Stimulated activated CD4-positive, alpha-beta T cell treated with anti-CD3 and anti-CD28 coated beads, TNF-alpha, amount 100 ng/mL, for 4 hours (primary cell): ENCODE measurements at places on chromosomes 1 and 21.

- no peak for DNase-seq
These were observed 32.0 kb downstream of the SLC45A1 start for GRCh38 chr1:8349961-8350360.

DNA sequence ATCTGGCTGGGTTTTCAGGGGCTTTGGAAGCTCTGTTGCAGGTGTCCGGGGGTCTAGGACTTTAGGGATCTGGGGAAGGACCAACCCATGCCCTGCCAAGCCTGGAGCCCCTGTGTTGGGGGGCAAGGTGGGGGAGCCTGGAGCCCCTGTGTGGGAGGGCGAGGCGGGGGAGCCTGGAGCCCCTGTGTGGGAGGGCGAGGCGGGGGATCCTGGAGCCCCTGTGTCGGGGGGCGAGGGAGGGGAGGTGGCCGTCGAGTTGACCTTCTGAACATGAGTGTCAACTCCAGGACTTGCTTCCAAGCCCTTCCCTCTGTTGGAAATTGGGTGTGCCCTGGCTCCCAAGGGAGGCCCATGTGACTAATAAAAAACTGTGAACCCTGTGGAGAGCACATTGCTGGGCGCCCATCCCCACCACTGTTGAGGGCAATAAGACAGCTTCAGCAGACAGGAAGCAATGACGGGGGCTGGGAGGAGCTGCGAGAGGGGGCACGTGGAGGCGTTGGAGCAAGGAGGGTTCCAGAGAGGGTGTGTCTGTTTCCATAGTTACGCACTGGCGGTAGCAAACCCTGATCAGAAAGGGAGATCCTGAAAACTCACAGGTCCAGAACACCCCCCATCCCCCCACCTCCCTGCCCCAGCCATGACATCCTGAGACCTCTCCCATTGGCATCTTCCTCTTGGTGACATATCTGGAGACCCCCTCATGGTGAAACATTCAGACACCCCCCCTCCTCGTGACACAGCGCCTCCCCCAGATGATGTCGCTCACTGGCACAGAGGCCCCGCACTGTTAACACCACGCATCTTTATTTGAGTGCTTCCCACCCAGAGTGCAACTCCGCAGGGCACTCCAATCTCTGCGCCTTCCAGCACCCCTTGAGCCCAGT lies 8.4 kb downstream of the MYBPH start:
- no peak for DNase-seq

DNA sequence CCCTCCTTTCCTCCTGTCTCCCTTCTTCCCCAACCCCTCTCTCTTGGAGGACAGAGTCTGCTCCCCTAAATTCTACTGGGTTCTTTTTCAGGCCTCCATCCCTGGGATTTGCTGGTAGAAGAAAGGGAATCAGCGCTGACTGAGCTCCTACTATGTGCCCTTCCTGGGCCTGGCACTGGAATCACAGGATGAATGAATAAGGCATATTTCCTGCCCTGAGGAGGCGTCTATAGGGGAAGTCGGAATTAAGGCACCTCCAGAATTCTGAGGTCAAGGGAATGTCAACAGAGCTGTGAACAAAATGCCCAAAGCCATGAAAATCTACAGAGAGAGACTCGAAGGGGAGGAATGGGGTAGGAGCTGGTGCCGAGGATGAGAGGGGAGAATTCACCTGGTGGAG lies 17.4 kb upstream of the BTG2 start:
- DNase-seq: no peak

GRCh38 chr1:19240673-19241538 lies 10.4 kb downstream of the EMC1 start:
- DNase-seq: peak; percentile 41

- no peak for DNase-seq
These were observed 18.2 kb downstream of the SCCPDH start for GRCh38 chr1:246742396-246742795.

GRCh38 chr1:60831780-60832179 lies 250.6 kb upstream of the NFIA start:
- no peak for DNase-seq

- DNase-seq: no peak
These were observed 13.5 kb downstream of the VANGL1 start for GRCh38 chr1:115655306-115655663.

DNA sequence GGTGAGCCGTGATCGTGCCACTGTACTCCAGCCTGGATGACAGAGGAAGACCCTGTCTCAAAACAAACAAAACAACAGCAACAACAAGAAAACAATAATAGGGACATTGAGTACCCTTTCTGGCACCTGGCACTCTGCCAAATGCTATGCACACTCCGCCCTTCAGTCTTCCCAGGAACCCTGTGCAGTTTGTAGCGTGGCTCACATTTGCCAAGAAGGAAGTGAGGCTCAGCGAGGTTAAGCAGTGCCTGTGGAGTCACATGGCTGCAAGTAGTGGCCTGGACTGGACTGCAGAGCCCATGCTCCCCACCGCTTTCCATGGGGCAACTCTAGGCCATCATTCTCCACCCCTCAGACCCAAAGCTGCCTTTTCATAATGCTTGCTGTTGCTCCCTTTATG lies 5.3 kb upstream of the EVA1B start:
- no peak for DNase-seq

GRCh38 chr21:28770867-28771661 lies 221.6 kb downstream of the LTN1 start:
- no peak for DNase-seq

- no peak for DNase-seq
These were observed 52.8 kb downstream of the SPSB1 start for GRCh38 chr1:9345471-9345870.

GRCh38 chr1:229105822-229106525 lies 164.9 kb upstream of the RAB4A start:
- no peak for DNase-seq

DNA sequence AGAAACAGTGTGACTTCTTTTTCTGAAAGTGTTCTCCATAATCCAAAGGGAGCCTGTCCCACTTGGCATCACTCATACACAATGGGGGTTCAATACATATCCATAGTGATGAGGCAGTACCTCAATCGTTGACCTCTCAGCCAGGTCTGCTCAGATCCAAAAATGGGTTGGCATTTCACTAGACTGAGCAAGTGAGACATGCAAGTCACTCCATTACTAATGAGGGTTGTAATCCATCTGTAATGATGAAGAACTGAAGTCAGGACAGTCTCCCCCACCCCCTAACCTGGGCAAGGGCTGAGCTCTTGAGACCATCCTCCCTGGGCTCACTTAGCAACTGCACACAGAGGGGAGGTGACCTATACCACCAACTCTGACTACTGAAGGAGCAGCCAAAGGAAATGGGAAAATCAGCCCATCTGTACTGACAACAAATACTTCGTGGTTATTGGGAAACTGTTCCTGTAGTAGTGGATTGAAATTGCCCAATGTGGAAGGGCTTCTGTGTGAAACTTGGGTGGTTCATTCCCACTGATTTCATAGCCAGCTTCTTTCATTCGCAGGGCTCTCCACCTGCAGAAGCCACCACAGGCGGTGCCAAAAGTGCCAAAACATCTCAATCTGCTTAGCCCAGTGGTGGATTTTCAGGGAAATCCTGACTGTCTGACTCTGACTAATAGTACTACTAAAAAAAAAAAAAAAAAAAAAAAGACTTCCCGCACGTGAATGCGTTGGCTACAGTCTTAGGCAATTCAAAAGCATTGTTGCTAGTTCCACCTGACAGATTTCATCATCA lies 5.0 kb downstream of the NGF start:
- no peak for DNase-seq

- DNase-seq: no peak
These were observed 56.4 kb upstream of the SAMSN1 start for GRCh38 chr21:14602382-14602958.

DNA sequence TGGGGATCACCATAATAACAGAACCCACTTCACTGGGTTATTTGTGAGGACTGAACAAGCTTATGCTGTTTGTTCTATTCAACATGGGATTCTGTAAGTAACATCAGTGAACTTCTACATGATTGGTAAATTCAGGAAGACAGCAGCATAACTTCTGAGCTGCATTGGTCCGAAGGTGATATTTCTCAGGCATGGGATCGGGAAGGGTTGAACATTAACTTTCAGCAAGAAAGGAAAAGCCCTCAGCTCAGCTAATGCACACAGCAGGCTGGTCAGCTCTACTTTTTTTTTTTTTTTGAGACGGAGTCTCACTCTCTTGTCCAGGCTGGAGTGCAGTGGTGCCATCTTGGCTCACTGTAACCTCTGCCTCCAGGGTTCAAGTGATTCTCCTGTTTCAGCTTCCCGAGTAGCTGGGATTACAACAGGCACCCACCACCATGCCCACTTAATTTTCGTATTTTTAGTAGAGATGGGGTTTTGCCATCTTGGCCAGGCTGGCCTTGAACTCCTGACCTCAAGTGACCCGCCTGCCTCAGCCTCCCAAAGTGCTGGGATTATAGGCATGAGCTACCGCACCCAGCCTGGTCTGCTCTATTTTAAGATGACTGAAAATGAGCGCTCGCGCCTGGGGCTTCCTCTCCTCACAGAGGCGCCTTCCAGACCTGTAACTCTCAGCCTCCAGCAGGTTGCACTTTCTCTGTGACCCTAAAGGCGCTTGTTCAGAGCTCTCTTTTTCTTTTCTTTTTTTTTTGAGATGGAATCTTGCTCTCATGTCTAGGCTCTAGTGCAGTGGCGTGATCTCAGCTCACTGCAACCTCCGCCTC lies 42.2 kb downstream of the ECE1 start:
- no peak for DNase-seq

DNA sequence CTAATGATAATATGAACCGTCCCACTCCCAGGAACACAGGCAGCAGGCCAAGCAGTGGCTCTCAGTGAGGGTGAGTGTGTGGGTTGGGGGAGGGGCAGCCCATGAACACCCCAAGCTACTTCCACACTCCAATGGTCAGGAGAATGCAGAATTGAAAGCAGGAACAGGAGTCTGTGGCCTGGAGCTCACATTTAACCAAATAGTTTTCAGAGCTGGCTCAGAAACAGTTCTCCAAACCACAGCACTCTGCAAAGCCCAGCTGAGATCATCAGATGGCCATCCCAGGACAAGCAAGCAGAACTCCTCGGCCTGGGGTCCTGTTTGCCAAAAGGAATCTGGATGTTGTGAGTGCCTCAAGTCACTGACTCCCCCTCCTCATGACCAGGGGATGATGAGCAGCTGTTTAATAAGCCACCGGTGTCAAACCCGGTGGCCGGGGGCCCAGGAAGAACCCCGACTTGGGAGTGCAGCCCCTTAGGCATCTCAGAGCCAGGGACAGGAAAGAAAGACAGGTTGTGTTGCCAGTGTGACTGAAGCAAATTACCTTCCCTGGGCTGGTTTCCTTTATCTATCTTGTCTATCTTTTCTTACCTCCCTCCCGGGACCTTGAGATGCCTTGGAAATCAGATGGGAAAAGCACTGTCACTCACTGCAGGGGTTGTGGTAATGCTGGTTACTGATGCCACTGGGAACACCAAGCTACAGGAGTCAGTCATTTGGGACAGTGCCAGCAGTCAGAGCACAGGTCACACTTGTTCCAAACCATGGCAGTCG lies 20.4 kb downstream of the DEGS1 start:
- no peak for DNase-seq

GRCh38 chr1:74587888-74588287 lies 75.5 kb upstream of the LRRC53 start:
- DNase-seq: no peak

DNA sequence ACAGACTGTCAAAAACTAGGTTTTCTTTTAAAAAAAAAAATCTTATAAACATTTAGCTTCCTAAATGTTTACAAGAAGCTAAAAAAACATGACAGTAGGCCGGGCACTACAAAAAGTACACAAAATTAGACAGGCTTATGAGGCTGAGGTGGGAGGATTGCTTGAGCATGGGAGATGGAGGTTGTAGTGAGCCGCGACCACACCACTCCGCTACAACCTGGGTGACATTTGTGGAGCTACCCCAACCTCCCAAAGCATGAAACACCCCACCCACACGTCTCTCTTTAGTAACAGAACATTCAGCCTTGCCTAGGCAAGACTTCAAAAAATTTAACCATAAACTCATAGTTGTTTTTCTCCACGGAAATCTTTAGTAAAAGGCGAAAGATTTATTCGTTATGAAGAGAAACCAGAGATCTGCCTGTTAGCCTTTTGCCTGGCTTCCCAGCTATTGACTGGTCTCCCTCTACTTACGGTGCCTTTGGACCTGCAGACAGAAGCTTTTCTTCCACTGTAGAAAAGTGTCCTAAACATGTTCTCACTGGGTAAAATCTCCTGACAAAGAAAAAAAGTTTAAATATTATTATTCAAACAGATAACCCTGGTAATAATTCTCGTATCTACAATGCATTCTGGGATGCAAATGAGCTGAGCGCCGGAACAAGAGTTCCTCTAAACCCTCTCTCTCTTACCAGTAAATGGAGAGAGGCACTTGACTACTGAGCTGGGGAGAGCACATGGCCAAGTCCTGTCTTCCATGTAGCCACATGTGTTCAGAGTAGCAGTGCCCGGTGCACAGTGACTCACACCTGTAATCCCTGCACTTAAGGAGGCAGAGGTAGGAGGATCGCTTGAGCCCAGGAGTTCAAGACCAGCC lies 9.2 kb downstream of the RNU5D-1 start:
- peak; percentile 52 for DNase-seq

DNA sequence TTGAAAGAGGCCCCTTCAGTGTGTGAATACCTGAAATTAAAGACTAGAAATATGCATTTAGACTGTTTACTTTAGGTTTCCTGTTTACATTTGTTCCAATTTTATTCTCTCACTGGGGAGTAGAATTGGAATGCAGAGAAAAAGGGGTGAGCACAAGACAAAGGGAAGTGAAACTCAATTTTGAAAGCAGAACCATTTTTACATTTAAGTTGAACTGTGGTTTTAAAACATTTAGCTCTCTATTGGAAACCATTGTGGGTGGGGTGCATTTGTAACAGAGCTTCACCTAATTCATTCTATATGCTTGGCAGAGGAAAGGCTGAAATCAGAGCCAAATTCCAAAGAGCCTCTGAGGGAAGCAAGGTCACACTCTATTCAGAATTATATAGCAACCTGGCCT lies 235.3 kb upstream of the C1orf105 start:
- DNase-seq: no peak

GRCh38 chr1:201395936-201396335 lies 3.2 kb downstream of the LAD1 start:
- no peak for DNase-seq

- no peak for DNase-seq
These were observed 81.9 kb downstream of the EPHB2 start for GRCh38 chr1:22792396-22793160.

DNA sequence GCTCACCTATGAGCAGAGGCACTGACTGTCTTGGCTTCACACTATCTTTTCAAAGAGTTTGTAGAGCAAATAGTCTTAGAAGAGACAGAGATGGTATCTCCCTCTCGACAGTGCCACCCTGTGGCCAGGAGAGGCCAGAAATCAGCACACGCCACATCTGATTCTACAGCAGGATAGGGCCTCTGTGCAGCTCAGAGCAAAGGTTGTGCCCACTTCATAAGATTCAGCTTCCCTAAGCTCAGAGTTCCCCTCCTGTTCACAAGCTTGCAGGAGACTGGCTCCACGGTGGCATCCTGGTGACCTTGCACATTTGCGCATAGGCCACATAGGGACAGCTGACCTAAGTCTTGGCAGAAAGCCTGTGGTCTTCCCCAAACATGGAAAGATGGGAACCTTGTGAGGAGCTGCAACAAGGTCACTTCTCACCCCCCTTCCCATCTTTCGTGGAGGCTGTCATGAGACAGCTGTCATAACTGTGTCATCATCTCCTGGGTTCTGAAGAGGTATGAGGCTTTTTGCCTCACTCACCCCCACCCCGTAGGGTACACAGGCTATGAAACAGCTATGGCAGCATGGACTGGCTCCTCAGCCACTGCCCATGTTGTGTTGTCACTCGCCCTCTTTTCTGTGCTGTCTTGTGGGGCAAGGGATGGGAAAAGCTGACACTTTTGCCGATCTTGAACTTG lies 3.0 kb downstream of the ITLN2 start:
- peak; percentile 37 for DNase-seq
